ENCODE measurements at places on chromosomes 3 and 15.

GRCh38 chr3:10533737-10534023 lies 28.3 kb upstream of the ATP2B2 start:
- no peak for DNase-seq

DNA sequence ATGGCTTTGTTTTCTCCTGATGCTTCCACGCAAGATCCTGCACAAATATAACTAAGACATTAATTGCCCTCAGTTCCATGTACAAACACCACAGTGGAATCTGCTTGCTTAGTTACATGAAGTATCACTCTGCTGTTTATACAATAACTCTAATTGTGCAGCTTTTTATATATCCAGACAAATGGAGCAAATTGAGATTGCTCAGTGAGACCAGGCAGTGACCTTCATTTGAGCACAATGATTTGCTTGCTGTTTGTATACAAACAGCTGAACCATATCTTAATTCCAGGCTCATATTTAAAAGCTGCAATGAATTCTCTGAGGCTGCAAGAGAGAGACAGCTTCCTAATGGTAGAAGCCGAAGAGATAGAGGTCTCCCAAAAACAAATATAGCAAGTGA lies 243.7 kb downstream of the CADPS start:
- DNase-seq = no peak

DNA sequence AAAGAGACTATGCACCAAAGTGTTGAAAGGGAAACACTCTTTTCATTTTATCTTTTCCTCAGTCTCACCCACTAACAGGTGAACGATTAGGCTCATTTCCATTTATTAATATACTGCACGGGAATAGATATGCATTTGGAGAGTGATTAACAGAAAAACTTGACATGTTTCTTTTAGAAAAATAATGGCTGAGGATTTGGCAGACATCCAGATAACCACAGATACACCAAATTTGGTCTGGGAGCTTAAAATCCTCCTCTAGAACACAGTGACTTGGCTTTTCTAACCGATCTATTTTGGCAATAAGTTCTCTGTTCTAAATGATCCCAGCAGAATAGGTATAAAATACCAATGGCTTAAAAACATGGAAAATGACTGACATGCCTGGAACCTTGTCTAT lies 459.3 kb upstream of the SGO1 start:
- no peak for DNase-seq

DNA sequence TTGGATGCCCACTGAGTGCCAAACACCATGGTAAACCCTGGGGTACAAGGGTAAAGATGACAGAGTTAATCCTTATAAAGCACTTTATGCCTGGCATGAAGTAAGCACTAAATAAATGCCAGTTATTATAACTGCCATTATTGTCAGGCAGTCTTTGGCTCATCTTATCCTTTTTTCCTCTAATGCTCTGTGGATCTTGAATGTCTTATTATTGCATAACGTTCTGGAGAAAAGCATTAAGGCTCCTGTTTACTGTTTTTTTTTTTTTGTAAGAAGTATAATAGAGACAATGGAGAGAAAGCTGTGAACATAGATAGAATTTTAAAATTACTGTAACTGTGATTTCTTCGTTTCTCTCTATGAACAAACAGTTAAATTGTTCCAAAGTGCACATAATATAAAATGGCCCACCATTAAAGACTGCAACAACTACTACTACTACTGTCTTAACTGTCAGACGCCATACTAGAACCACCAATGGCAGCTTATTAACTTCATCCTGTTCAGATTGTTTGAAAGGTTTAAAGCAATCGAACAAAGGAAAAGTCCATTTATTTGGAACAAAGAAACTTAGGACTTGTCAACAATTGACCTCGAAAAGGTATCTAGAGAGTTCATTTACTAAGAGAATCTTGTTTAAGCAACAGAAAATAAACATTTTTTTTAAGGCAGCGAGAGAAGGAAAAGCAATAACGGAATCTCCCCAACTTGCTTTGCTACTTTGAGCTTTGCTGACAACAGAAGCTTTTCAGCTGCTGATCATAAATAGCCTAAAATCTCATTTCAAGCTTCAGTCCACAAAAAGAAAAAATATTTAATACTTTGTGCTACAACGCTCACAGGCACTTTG lies 520.7 kb downstream of the ROBO1 start:
- no peak for DNase-seq

- no peak for DNase-seq
Measured at GRCh38 chr3:193773266-193774220, 180.5 kb downstream of the OPA1 start.

DNA sequence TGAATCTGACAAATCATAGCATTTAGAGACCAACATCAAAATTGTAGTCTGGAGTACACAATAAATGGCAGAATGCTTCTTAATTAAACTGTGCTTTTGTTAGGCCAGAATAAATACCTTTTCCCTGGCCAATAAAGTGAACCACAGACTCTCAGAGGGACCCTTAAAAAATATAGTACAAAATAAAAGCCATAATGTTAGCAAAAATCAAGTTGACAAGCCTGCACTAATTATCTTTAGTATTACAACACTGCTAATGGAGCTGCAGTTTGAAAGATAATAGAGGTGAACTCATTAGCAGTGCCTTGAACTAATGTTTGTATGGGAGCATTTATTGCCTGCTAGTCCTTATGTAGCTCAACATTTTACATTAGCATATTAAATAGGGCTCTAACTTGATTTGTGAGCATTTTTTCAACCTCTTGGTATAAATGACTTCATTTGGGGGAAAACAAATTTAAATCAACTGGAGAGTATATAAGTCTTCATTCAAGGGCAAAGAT lies 801.3 kb downstream of the EPHA3 start:
- no peak for DNase-seq

All from H7 (cell line).